Hippocampal formation (tissue), 2 donors: ENCODE measurements at places on chromosomes 3 and 15.
A peak's percentile ranks its signal among the peaks of the same experiment; 100 is the strongest.

DNA sequence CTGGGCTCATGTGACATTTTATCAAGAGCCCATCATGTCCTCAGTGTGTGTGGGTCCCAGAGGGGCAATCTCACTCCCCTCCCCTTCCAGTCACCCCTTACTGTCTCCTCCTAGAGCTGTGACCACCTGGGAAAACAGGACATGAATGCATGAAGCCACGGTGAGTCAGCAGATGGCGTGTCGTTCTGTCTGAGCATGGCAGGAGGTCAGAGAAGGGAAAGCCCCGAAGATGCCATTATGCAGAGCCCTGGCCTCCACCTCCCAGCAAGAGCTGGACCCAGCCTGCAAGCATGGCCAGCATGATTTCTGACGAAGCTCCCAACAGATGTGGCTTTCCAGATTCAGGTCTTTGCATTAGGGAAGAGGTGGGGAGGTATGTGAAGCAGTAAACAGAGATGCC lies 118.5 kb downstream of the TLE3 start:
- no peak for DNase-seq

GRCh38 chr15:56337084-56337725 lies 28.0 kb upstream of the TEX9 start:
- DNase-seq: no peak

DNA sequence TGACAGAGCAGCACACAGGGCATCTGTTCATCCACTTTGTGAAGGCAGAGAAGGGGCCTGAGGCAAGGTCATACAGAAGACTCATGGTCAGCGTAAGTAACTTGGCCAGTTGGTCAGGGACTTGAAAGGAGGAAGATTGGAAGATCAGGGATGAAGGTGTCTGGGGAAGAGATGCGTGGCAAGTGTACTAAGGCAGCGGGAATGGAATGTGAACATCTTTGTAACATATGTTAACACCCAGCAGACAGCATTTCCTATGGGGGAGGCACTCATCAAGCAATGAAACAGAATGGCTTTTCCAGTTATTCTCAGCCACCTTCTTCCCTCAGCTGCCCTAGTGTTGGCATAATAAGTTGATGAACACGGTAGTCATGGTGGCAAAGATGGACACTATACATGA lies 7.8 kb upstream of the RFC4 start:
- no peak for DNase-seq

GRCh38 chr3:46722443-46722842 lies 4.8 kb upstream of the PRSS50 start:
- no peak for DNase-seq

DNA sequence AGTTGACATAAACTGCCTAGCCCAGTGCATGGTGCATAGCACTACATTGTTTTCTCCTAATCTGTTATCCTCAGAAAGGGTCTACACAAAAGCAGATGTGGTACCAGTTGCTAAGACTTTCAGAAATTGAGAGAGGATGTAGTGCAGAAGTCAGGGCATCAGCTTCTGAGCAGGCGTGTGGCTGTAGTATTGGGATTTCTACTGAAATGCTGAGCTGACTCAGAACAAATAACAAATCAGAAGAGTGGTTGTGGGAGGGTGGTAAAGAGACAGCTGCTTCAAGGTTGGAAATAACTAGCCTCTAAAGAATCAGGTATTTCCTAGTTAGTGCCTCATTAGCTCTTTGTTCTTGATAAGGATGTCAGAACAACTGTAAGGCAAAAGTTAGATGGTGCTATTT lies 161.3 kb downstream of the AKAP13 start:
- no peak for DNase-seq

DNA sequence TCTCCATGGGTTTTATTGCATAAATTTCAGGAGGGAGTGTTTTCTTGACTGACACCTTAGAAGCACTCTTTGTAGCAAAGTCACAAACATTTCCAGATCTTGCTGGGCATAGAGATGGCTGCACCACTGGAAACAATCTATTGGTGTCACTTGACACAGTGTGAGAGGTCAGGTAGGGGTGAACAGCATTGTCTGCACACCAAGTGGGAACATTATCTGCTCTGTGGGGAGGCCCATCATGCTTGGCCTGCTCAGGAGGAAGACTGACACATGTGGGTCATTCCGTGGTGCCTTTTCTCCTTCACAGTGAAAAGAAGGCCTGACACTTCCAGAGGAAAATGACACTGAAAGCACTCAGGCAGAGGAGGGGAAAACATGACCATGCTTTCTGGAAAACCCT lies 149.9 kb upstream of the GALNT15 start:
- no peak for DNase-seq

- DNase-seq: no peak
Measured at GRCh38 chr3:133520286-133520685, 53.2 kb upstream of the CDV3 start.

GRCh38 chr3:127984241-127984975 lies 67.8 kb upstream of the SEC61A1 start:
- no peak for DNase-seq

DNA sequence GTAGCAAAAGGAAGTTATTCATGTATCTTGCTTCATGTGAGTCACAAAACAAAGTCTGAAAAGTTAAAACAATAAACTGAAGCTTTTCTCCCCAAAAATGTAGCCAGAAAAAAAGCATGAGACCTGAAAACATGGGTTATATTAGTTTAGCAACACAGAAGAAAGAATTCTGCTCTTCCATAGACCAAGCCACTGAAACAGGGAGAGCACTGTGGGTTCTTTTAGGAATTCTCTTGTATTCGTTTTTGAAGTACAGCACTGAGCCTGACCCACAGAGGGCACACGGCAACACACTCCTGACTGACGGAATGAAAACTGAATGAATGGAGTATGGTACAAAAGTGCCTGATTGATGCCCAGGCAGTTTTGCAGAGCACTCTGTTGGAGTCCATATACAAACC lies 66.6 kb downstream of the TM4SF4 start:
- DNase-seq: no peak

DNA sequence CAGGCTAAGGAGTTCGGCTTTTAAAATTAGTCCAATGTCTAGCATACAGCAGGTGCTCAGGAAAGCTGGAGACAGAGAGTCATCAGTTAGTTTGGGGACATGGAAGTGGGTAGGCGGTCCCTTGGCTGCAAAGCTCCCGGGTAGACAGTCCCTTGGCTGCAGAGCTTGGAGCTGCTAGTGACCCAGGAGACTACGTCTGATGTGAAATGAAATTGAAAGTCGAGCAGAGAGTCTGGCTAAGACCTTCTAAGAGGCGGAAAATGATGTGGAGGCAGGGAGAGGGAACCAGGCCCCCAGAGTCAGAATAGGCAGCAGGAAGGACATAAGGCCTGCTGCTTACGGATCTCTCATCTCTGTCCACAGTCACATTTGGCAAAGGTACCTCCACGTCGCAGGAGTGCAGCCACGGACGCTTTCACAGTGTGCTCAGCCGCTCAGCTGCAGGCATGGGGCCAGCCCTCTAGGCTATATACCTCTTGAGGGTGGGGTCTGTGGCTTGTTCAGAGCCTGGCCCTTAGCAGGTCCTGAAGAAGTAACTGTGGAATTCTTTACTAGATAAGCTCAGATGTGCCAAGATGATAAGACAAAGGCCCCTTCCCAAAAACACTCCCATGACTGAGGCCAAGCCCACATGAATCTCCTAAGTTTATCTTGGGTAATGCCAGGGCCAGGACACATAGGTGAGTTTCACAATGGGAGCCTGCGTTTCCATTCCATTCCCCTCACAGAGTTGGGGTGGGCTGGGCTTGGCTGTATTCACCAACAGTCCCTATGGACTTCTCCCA lies 131.7 kb downstream of the XXYLT1 start:
- no peak for DNase-seq

DNA sequence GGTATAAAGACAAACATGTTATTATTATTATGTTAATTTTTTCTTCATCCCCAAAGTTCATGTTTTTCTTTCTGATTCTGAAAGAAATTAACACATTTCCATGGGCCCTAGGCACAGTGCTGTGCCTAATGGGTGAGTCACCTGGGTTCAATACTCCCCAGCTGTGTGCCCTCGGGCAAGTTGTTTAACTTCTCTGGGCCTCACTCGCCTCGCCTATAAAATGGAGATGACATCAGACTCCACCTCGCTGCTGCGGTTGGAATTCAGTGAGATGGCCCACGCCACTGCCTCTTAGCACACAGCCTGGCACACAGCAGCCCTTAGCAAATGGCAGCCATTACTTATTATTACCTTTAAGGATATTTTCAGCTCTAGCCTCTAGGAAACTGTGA lies 22.6 kb downstream of the DNASE1L3 start:
- no peak for DNase-seq

DNA sequence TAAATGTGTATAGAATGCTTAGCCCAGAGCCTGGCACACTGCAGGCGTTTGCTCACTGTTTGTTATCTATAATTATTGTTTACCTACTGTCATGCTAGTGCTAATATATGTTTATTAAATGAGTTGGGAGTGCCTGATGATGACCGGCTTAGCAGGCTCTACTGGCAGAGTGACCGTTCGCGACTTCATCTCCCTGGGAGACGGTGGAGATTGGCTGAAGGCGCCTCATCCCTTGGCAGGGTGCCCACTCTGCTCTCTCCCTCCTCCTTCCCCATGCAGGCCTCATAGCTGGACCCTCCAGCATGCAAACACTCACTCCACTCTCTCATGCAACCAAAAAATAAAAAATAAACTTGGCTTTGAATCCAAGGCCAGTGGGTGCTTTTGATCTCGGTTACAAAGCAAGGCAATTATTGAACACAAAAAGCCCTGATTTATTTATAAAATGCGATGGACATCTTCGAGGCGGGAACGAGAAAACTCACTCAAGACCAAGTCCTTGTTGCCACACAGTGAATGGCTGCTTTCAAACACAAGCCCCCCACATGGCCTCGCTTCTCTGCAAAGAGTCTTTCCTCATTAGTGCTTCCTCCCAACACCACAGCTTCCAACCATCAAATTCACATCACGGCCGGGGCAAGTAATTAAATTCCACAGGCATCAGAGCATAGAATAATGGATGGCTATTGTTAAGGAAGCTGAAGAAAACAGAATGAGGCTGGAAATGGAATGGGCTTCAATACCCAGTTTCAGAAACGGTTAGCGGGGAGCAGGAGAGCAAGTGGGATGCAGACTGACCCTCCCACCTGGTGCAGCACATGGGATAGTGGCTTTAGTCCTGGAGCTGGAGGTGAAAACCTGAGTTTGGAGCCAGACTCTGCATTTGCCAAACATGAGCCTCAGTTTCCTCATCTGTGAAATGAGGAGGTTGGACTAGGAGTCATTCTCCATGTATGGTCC lies 135.7 kb upstream of the RAD18 start:
- peak; percentile 59 for DNase-seq

DNA sequence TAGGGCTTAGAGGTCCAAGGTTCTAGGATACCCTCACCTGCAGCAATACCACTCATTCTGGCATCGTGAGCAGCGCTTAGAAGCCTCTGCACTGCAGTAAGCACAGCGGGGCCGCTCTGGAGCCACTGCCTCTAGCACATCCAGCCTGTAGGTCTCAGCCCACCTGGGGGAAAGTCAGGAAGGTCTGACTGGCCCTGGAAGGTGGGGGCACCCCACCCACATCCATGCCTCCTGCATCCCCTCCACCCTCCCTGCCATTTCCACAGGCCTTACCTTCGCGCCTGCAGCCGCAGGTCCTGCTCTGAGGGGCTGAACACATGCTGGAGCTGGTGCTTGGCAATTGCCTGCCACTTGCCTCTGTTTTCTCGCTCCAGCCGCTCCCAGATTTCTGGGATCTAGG lies 901 bp upstream of the RASSF1 start:
- no peak for DNase-seq

DNA sequence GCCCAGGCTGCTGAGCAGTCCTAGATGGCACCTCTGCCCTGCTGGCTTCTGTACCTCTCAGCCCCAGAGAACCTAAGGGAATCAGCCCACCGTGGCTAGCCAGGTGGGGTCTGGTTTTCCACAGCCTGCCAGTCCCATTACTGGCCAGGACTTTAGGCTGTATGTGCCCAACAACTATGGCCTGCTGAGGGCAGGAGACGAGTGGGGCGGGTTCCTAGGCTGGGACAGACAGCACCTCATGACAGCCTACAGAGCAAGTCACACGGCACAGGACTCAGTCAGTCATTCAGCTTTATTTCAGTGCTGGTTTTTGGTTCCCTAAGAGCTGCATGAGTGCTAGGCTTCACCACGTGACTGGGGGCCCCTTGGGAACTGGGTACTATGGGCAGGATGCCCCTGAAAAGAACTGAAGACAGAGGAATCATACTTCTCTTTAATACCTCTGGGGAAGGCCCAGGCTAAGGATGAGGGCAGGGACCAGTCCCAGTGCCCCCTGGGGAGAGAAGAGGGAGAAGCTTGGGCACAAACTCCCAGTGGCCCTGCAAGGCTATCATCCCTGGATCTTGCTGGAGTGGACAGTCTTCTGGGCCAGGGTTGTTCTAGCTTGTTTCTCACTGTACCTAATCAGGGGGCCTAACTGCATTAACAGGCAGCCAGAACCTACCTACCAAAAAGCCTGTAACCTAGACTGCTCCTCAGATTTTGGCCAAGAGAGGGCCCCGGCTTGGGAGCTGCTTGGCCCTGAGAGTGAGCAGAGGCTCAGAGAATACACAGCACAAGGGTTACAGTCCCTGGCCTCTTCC lies 14.8 kb downstream of the CLK3 start:
- no peak for DNase-seq

GRCh38 chr3:186990277-186990676 lies 60.0 kb downstream of the ST6GAL1 start:
- DNase-seq: no peak

DNA sequence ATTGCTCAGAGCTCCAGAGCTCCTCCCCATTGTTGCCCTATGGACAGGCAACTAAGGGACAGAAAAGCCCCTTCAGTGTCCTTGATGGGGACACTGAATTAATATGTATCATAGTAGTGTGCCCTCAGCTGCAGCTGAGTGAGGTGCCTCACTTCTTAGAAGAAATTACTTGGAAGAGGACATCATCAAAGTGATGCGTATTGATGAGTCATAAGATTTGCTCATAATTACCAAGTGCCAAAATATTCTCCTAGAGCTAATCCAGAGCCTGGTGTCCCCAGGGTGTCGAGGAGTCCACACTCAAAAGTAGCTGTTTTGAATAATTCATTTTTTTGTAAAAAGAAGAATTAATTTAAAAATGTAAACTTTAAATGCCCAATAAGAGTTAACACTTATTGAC lies 200.7 kb upstream of the SEMA6D start:
- no peak for DNase-seq

GRCh38 chr3:110656394-110657025 lies 415.1 kb upstream of the NECTIN3 start:
- no peak for DNase-seq

- DNase-seq: no peak
Measured at GRCh38 chr3:67898916-67899315, 244.5 kb upstream of the SUCLG2 start.

- DNase-seq: no peak
Measured at GRCh38 chr3:30720586-30721313, 114.3 kb downstream of the TGFBR2 start.

GRCh38 chr3:129984125-129984524 lies 9.6 kb downstream of the TRH start:
- DNase-seq: no peak
